ENCODE measurements at places on chromosomes 4 and X.

GRCh38 chrX:100591256-100592051, 6.7 kb downstream of the TNMD start:
- DNase-seq, result no peak

DNA sequence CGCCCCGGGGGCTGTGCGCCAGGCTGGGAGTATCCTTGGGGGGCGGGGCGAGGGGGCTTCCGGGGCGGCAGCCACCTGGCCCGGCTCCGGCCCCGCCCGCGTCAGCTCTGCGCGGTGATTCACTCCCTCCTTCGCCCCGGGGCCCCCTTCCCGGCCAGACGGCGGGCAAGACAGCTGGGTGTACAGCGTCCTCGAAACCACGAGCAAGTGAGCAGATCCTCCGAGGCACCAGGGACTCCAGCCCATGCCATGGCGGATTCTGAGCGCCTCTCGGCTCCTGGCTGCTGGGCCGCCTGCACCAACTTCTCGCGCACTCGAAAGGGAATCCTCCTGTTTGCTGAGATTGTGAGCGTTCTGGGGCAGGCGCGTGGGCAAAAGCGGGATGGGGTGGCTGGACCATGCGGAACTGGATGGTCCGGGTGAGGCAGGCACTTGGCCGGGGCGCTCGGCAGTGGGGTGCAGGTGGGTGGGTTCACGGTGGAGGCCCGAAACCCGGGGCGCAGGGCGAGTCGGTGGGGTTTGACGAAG, at the start of gene PLP2:
TSS of gene PLP2 (plus strand) at position 147 of the 528 bp plus-strand sequence. CDS start at position 250, 103 bp downstream.
- DNase-seq, result peak; percentile 79

DNA sequence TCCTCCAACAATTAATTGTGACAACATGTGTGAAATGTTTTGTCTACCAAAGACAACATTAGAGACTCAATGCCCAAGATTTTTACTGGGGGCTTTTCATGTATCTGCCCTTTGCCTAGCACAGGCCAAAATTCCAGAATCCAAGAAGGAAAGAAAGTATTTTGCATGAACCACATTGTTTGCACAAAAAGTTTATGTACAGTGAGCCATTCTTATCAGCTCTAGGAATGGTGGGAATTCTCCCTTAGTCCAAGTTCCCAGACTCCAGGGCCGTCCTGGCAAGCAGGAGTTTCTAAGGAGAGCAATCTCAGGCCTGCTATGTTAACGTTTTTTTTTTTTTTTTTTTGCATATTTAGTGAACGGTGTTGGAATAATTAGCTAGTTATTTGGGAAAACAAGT, 21.6 kb downstream of the GPRASP1 start:
- no peak for DNase-seq

DNA sequence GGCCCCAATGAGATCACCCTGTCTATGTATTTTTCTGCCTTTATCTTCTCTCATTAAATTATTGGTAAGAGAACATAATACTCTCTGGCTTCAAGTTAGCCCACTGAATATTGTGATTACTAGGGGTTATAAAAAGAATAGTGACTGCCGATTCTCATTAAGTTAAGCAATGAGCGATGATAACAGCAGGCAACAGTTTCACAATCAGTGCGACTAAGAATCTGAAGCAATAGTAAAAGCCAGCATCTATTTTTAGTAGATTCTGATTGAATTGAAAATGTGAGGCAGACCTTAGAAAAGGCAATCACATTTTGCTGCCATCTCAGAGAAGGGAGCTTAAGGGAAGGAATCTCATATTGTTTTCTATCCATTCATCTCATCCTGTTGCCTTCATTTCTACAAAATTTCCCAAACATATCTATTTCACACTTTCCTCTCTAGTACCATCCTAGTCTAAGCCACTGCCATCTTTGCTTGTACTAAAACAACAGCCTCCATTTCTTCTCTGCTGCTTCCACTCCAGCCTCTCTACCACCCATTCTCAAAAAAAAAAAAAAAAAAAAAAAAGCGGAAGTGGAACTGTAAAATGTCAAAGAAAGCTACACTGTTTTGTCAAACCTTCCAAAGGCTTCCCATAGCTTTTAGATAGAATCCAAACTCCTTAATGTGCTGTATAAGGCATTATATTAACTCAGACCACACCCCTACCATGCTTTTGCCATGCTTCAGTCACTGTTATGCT, 17.4 kb downstream of the GABRA4 start:
- DNase-seq, result no peak

DNA sequence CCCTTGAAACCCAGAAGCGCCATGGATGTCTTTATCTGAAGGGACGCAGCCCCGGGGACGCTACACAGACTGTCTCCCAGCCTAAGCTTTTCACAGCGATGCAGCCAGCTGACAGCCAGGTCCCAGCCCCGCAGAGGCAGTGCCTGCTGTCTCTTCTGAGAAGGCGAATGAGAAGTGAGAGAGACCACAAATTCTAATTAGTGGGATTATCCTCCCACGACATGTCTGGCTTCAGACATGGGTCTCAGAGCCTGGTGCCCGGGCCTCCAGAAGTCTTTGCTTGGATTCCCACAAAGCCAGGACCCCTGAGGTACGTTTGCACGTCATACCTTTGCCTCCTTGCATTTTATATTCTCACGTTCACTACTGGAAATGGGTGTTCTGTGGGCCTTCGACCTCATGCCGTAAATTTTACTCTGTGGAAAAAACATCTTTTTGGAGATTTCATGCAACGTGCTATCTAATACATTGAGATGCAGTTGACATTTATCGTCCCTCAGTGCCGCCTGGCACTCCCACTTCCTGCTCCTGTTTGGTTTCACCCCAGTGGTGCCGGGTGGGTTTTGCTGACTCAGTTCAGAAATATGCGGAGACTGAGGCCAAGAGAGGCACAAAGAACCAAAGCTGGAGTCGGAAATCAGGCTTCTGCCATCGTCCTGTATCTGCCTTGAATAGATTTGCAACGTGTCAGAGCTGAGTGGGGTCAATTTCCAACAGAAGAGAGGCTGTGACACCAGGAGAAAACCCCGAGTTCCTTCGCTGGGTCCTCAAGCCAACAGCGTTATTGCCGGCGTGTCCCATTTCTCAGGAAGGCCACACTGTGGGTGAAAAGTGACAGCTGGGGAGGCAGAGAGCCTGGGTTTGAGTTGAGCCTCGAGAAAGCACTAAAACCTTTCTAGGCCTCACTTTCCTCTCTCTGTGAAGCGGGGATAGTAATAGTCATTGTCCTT, 114.4 kb downstream of the STK32B start:
- no peak for DNase-seq
